ENCODE measurements at places on chromosomes 3 and 15.
A peak's percentile ranks its signal among the peaks of the same experiment; 100 is the strongest.

DNA sequence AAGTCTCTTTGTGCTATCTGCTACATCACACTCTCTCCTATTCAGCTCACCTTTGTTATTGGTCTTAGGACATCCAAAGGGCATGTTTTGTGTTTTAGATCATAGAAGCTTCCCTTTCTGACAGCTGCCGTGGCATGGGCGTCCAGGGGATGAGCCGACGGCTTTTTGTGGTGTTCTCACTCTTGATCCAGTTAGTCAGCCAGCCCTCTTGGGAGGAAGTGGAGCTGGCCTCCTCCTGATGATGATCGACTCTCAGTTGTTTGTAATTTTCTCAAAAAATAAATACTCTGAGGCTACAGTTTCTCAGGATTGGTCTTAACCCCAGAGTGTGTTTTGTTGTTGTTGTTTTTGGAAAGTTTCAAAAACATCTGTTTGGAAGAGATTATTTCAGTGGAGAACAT is 34.4 kb downstream of the BOC start:
- no peak for DNase-seq

- no peak for DNase-seq
Measured at GRCh38 chr15:64017591-64018163, 28.6 kb downstream of the DAPK2 start.

GRCh38 chr3:99774467-99774866 is 43.2 kb upstream of the CMSS1 start:
- DNase-seq: no peak

- DNase-seq: no peak
Measured at GRCh38 chr3:76203578-76203977, 418.2 kb upstream of the ZNF717 start.

GRCh38 chr15:63212050-63213004 is 22.9 kb downstream of the RAB8B start:
- no peak for DNase-seq

- DNase-seq: no peak
Measured at GRCh38 chr3:194792368-194792767, 106.7 kb downstream of the FAM43A start.

- no peak for DNase-seq
Measured at GRCh38 chr3:100158918-100159330, 44.6 kb upstream of the FILIP1L start.

DNA sequence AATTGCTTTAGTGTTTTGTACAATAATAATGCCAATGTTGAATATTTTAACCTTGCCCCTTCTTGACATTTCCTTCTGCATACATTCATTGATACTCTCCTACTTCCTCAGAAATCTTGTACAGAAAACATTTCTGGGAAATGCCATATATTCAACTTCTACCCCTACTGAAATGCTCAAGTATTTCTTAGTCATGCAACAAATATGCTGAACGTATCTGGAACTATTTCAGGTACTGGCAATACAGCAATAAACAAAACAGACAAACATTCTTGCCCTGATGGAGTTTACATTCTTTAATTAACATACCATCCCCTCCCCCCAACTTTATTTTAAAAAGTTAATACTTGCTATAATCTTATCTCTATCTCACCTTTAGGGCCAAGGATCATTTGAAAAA is 147.2 kb downstream of the STAG1 start:
- no peak for DNase-seq

- no peak for DNase-seq
Measured at GRCh38 chr3:25156626-25157025, 271.4 kb upstream of the RARB start.

GRCh38 chr3:133213937-133214336 is 175.7 kb downstream of the TMEM108 start:
- no peak for DNase-seq

- DNase-seq: no peak
Measured at GRCh38 chr3:12986986-12987385, 86.2 kb downstream of the IQSEC1 start.

- DNase-seq: no peak
Measured at GRCh38 chr15:97383516-97383915, 577.0 kb upstream of the ARRDC4 start.

DNA sequence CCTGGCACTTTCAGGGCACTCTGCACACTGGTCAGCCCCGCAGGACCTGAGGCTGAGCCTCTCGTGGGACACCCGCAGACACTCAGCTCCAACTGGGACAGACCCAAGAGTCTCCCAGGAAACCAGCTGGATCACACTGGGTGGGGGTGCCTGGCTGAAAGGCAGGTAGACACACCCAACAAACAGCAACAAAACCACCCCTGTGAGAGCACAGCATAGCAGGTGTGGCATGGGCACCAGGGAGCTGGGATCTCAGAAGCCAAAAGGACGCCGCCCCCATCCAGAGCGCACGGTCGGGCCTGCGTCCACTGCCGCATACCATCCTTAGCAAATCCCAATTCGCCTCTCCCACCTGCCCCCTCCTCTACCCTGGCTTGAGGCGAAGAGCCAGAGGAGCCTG is 154.2 kb upstream of the LINGO1 start:
- no peak for DNase-seq

DNA sequence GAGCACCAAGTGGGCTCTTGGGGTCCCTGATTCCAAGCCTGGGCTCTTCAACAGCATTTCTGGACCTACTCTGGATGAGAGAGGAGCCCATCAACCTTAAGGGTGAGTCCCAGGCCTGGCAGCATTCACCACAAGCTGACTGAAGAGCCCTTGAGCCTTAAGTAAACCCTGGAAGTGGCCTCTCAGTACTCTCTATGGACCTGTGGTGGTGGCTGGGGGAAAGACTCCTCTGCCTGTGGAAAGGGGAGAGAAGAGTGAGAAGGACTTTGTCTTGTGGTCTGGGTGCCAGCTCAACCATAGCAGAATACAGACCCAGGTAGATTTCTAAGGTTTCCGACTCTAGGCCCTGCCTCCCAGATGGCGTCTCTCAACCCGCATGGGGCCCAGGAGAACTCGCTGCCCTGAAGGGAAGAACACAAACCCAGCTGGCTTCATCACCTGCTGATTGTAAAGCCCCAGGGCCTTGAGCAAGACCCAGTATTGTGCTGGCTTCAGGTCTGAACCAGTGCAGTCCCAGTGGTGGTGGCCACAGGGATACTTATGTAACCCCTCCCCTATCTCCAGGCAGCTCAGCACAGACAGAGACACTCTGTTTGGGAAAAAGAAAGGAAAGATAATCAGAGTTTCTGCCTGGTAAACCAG is 71.4 kb downstream of the TFDP2 start:
- no peak for DNase-seq

DNA sequence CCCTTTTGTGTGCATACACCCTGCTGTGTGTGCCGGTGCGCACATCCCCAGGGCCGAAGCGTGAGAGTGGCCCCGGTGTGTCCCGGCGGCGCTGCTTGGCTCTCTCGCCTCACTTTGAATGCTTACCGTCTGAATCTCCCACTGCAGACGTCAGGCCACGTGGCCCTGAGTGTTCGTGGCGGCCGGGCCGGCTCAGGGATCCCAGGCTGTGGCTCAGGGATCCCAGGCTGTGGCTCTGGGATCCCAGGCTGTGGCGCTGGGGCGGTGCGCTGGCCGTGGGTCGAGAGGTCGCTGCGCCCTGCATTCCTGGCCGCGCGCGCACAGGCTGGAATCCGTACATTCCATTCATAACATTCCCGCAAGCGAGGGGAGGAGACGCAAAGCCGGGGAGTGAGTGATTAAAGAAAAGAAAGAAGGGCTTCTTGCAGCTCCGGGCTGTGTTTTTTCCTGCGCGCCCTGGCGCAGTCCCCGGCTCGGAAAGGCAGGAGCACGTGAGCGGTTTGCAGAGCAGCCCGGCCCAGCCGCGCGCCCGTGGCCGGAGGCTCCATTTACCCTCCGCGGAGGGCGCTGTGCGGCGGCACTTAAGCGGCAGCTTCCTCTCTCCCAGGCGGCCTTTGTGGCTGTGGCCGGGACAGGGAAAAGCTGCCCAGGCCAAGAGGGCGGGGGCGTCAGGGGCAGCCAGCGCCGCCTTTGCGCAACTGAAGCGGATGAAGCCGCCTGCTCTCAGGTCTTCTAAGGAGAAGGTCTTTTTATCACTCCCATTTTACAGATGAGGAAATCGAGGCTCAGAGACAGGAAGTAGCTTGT is 87.0 kb upstream of the ALDH1L1 start:
- DNase-seq: peak; percentile 75

GRCh38 chr3:128559486-128560225 is 66.7 kb upstream of the GATA2 start:
- DNase-seq: no peak

- no peak for DNase-seq
Measured at GRCh38 chr3:45841420-45841756, 531 bp downstream of the LZTFL1 start.

- DNase-seq: no peak
Measured at GRCh38 chr15:58410353-58410752, 21.4 kb upstream of the LIPC start.

- DNase-seq: no peak
Measured at GRCh38 chr3:24154013-24154695, 209.1 kb downstream of the NR1D2 start.

DNA sequence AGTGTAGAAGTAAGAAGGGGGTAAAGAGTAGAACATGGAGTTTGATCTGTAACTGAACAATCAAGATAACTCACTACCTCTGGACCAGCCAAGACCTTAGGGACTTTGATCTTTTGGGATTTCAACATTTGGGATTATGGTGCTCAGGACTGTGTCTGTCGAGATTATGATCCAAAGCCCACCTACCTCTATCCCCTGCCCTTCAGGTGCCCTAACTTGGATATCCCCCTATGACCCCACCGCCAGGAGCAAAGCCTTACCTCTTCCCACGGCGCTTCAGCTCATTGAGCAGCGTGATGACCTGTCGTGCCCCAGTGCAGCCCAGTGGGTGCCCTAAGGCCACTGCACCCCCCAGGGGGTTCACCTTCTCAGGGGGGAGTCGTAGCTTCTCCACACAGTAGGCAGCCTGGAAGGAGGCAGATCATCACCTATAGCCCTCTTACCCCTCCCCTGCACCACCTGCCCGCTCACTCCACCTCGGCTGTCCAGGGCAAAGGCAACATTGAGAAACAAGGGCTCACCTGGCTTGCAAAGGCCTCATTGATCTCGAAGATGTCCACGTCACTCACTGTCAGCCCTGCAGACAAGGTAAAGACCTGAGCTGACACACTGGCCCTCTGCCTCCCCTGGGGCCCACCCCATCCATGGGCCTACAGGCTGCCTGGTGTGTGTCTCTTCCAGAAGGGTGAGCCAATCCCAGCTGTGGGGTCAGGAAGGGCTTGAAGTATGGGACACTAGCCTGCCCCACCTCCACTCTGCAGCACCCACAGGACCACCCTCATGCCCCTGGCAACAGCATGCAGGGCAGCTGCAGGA is 11.4 kb downstream of the ACAA1 start:
- DNase-seq: no peak

DNA sequence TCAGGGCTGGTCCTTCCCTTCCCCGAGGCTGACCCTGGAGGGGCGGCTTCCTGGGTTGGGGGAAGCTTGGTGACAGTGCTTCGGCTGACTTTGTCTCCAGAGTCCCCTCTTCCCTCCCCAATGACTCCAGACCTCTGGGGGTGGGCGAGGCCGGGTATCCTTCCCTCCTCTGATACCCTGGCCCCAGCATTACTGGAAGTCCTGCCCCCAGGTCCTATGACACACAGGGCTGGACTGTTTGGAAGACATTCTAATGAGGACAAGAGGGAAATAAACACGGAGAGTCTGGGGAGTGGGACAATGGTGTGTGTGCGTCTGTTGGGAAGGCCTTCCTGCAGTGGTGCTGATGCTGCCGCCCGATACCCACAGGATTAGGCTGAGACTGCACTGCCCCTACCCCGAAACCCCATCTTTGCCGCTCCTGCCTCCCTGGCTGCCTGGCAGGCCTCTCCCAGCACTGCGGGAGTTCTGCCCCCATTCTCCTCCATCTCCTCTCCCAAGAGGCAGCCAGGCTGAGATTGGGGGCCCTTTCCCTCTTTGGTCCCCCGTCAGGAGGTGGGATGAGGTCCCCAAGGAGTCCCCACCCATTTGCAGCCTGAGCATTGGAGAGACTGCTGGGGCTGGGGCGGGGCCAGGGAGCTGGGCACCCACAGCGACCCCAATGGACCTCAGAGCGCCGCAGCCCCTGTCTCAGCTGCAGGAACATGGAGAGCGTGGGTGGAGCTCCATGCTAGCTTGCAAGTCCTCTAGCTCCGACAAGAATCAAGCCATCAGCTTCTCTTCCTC is 29.7 kb upstream of the FBLN2 start:
- DNase-seq: no peak

DNA sequence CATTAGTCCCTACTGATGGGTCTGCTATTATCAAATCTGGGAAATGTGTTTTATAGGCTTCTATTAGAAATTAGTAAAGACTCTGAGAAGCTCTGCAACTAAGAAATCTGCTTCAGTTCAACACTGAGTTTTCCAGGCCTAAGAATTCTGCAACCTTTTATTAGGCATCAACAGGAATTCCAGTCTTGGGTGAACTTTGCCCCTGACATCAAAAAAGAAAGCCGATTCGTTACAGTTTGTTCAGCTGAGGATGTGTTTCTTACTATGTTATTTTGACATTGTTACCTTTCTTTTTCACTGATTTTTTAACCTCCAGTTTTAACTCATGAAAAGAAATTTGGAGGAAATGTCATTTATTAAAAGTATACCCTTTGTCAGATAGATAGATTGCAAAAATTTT is 131.5 kb upstream of the KCNH8 start:
- DNase-seq: no peak

All from left renal pelvis (tissue), 4 donors.